Spinal cord (tissue), 10 donors: ENCODE measurements at places on chromosomes 6 and 20. TPM values are rescaled to one million over a fixed set of nuclear protein-coding genes. Genes with fewer than 3 reads are reported as not detected.
A peak's percentile ranks its signal among the peaks of the same experiment; 100 is the strongest.

- peak; percentile 16 for DNase-seq
Observed at GRCh38 chr20:54173653-54174456, at the start of gene CYP24A1. TSS of gene CYP24A1 (minus strand) at chr20:54173986. CDS start at chr20:54173579, 407 bp downstream.

- no peak for DNase-seq
Observed at GRCh38 chr6:53770780-53771249, 24.0 kb upstream of the LRRC1 start.

DNA sequence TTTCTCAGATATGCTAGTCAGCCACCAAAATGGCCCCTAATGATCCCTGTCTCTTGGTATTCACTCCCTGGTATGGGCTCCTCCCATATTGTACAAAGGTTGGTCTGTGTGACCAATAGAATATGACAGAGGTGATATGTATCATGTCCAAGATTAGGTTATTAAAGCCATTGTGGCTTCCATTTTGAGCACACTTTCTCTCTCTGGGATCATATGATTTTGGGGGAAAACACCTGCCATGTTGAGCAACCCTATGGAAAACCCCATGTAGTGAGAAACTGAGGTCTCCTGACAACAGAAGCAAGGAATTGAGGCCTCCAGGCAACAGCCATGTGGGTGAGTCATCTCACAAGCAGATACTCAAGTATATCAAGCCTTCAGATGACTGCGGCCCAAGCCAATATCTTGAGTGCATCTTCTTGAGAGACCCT is 7.1 kb upstream of the ZNF318 start:
- DNase-seq: no peak

DNA sequence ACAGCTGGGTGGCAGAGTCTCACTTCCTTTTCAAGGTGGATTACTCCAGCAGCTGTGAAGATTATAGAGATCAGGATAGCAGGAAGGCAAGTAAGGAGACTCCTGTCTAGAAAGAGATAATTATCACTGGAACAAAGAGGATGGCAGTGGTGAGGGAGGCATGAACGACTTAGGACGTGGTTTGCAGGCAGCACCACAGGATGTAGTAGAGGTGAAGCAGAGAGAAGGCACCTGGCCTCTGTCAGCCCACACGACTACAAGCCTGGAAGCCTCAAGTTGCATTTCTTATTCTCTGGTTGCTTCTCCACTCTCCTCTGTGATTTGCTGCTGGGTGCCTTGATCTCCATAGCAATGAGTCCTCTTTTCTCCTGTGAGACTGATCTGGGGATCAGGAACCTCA is 62.7 kb downstream of the TSHZ2 start:
- DNase-seq: no peak

DNA sequence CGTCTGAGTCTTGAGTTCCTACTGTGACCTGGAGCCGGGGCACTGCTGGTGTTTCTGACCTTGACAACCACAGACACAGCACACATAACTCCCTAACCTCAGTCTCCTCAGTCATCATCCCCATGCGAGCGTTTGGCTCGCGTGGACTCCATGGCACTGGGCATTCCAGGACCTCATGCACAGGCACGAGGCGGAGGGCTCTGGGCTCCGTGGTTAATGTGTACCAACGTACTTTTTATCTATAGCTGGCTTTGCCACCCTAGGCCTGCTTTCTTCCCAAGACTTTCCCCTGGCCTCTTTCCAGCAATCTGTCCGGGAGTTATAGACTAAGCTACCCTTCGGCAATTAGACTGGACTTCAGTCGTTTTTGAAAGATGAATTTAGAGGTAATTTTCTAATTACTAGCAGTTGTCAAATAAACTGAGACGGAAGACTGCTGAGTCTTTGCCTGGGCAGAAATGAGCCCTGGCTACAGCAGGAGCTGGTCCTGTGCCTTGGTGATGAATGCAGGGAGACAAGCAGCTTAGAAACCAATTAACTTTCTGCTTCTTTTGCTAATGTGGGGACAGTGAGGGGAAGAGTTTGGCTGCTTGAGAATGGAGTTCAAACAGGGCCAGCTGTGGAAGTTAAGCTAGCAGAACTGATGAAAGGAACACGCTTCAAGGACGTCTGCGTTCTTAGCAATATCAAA is 16.1 kb upstream of the CTCFL start:
- no peak for DNase-seq

DNA sequence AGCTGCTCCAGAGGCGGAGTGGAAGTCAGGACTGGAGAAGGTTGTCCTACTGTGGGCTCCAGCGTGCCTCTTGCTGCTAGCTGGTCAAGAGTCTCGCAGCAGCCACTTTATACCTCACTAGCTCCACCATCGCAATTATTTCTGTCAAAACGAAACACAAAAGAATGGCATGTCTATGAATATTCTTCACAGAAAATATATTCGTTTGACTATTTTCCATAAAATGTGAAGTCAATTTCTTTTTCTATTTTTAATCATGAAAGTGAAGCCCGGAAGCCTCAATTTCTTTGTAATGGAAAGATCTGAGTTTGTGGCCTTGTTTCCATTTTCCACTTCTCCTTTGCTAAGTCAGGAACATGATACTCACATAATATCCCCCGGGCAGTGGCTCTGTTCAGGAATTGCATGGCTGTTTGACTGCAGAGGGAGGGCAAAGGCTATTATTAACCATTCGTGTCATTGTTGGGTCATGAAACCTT is 51.7 kb downstream of the DTD1 start:
- no peak for DNase-seq

DNA sequence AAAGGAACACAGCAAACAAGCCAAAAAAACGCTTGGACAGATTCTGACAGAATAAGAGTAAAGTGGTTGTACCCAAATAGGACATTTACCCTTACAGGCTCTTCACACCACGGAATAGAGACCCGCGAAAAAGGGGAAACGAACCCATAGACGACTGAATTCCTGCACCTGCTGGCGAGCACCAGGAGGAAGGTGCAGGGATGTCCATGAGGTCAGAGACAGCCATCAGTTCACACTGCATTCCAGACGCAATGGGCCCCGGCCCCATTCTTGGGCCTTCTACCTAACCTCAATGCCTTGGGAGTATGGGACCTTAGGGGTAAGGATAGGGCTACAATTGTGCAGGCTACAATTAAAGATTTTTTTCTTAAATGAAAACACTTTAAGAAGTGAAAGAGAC is 5.2 kb upstream of the DIDO1 start:
- no peak for DNase-seq

DNA sequence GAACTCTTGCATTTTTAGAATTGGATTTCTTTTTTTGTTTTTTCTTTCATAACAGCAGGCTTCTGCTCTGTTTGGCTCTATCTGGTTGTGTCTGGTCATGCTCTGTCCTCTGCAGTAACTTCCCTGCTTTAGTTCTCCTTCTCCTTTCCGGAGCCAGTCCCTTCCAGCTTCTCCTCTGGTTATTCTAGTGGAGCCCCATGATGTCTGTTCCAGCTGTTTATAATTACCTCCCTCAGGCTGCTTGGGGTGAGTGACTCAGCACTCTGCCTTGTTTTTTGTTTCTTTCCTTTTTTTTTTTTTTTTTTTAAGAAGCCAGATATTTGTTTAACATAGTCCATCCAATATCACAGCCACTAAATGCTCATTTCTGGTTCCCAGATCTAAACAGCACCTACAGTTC is 409.6 kb downstream of the MAFB start:
- DNase-seq: no peak

DNA sequence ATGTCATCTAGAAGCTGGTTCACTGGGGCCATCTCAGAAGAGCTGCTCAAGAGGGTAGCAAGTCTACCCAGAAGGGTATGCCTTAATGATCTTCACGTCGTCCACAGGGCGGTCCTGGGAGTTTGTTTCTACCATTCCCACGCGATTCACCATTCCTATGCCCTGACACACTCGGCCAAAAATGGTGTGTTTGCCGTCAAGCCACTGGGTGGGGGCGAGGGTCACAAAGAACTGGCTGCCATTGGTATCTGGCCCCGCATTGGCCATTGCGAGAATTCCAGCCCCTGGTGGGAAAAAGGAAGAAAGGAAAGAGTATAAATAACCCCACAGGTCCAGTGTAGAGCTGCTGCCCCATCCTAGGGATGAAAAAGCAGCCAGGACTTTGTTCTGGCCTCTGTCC is 16.5 kb upstream of the CPNE5 start:
- no peak for DNase-seq

DNA sequence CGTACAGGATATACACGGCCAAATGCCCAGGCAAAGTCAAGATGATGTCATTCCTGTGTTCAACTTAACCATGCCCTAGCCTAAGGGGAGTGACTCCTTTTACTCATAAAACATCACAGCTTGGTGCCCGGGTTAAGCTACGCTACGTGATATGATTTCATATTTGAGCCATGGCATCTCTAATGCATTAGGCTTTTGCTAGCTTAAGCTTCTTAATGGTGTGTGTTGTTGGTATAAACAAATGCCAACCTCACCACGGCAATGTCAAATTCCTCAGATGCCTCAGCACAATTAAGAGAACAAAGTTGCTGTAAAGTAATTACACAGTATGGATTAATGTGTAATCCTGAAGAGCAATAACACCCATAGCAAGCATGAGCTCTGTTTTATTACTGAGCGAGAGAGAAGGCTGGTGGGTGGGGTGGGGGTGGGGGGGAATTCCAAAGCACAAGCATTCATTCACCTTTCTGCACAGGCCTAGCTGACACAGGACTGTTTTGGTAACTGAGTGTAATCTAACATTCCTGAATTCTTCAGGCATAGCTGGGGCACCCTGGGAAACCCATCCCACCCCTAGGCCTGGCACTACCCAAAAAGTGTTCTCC is 44.7 kb upstream of the CNKSR3 start:
- DNase-seq: no peak

- peak; percentile 30 for DNase-seq
Observed at GRCh38 chr6:439641-440167, 48.2 kb downstream of the IRF4 start.

The TBC1D32 gene
- 51.4 TPM for total RNA-seq

The COL9A3 gene
- total RNA-seq: 151 TPM

The GGTLC1 gene
- not detected for total RNA-seq

The CDH26 gene
- total RNA-seq: 0.99 TPM

The SYNCRIP gene
- total RNA-seq: 71.1 TPM

The LTB gene
- 1.9 TPM for total RNA-seq

The PSORS1C2 gene
- total RNA-seq: not detected

The LST1 gene
- 15.2 TPM for total RNA-seq

The ALDH8A1 gene
- 1.8 TPM for total RNA-seq
